ENCODE measurements at places on chromosomes 12 and 14. TPM values are rescaled to one million over a fixed set of nuclear protein-coding genes. Genes with fewer than 3 reads are reported as not detected.

DNA sequence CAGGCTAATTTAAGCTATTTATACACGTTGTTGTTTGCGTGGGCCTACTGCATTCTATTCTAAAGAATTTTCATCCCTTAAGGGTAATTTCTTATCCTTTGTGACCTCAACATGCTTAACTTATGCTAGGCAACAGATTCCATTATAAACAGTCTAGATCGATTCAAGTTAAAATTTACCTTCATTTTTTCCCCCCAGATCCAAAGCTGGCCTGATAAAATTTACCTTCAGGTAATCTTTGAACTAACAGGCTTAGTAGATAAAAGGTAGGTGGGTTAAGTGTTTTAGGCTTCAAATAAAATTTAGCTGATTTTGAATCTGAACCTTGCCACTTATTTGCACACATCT is 389 bp upstream of the CCNB1IP1 start:
- H3K36me3 ChIP-seq: no peaks in the 10 kb centered on the region
- no peak for DNase-seq
- peaks cover 40% of the 10 kb centered on the region for H3K4me1 ChIP-seq
- H3K27me3 ChIP-seq: no peaks in the 10 kb centered on the region
- H3K27ac ChIP-seq: peak overlapping the region; percentile 78
- peak overlapping the region; percentile 60 for H3K4me3 ChIP-seq

DNA sequence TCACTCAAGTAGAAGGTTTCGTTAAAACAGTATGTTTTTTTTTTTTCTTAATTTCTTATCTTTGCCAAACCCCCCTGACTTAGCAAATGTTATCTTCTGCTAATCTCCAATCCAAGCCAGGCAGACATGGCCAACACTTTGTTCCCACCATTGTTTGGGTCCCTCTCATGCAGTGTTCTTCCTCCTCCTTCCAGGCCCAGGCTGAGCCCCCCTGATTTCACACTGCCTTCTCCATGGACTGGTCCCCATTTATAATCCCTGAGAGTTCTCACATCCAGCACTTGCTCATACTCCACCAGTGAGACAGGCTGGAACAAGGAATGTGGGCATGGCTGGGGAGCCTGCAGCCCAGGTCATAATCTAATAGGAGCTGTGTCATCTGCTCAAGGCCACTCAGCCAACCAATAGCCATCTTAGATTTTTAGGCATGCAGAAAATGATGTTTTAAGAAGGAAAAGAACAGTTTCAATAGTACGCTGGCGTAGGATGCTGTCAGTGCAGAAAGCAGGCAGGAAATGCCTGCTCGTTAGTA is 238.4 kb upstream of the CCDC196 start:
- no peaks in the 10 kb centered on the region for H3K4me1 ChIP-seq
- DNase-seq: no peak
- no peak overlapping the region for H3K4me3 ChIP-seq
- H3K36me3 ChIP-seq: no peaks in the 10 kb centered on the region
- H3K27ac ChIP-seq: no peak overlapping the region

The PRH2 gene
- 7.0 TPM for total RNA-seq

- no peak for DNase-seq
- H3K27me3 ChIP-seq: no peaks in the 10 kb centered on the region
- H3K27ac ChIP-seq: no peak overlapping the region
- no peaks in the 10 kb centered on the region for H3K36me3 ChIP-seq
Measured at GRCh38 chr14:65268594-65268993, 143.9 kb upstream of the FUT8 start.

The CCDC88C gene
- total RNA-seq: 23.2 TPM

GRCh38 chr12:6925239-6925539 is 2.6 kb upstream of the ATN1 start:
- peaks cover 48% of the 10 kb centered on the region for H3K4me1 ChIP-seq
- H3K4me3 ChIP-seq: peak overlapping the region; percentile 87
- H3K36me3 ChIP-seq: no peaks in the 10 kb centered on the region
- DNase-seq: no peak
- H3K27ac ChIP-seq: peak overlapping the region; percentile 99
- H3K27me3 ChIP-seq: no peaks in the 10 kb centered on the region

The TAS2R10 gene
- total RNA-seq: 0.38 TPM

The TEX52 gene
- not detected for total RNA-seq

- peak overlapping the region; percentile 35 for H3K27ac ChIP-seq
- H3K27me3 ChIP-seq: peaks cover 8% of the 10 kb centered on the region
- DNase-seq: no peak
- peaks cover 19% of the 10 kb centered on the region for H3K36me3 ChIP-seq
- H3K4me3 ChIP-seq: no peak overlapping the region
- H3K4me1 ChIP-seq: peaks cover 25% of the 10 kb centered on the region
Measured at GRCh38 chr14:91869556-91869955, 2.2 kb upstream of the TC2N start.

The CIDEB gene
- total RNA-seq: 34.4 TPM

- no peak overlapping the region for H3K27ac ChIP-seq
- H3K36me3 ChIP-seq: peaks cover 90% of the 10 kb centered on the region
- no peak for DNase-seq
Measured at GRCh38 chr14:69107407-69108003, 45.4 kb downstream of the DCAF5 start.

The SLCO1B3 gene
- total RNA-seq: not detected

DNA sequence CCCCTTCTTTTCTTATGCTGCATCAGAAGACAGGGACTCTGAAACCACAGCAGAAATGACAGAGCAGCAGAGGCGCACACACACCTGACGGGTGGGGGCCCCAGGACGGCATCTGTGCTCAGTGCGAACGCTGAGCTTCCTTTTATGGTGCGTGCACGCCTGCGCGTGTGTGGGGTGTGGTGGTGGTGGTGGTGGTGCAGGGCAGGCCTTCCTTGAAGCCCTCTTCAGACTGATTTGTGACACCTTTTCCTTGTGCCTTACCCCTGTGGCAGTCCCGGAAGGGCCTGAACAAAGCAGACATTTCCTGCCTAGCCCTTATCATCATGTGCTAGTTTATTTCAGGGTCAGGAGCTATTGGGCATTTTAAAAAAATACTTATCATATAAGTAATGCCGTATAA is 75.7 kb downstream of the TSPAN9 start:
- H3K27me3 ChIP-seq: no peaks in the 10 kb centered on the region
- no peak overlapping the region for H3K4me3 ChIP-seq
- no peak for DNase-seq
- no peaks in the 10 kb centered on the region for H3K36me3 ChIP-seq

DNA sequence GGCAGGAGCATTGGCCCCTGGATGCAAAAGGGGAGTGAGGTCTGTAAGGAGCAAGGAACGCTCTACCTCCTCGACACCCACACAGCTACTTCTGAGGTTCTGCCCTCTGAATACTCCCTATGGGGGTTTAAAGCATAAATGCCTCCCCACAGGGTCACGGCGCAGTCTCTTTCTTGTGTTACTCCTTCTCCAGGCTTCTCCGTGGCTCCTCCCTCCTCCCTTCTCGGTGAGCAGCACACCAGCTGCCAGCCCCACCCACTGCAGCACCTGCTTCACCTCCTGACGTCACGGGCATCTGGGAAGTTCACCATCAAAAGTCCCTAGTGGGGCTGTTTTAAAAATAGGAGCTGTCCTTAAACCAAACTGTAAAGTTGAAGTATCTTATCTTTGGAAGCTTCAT is 67.3 kb downstream of the SPTB start:
- H3K27ac ChIP-seq: no peak overlapping the region
- H3K36me3 ChIP-seq: no peaks in the 10 kb centered on the region

DNA sequence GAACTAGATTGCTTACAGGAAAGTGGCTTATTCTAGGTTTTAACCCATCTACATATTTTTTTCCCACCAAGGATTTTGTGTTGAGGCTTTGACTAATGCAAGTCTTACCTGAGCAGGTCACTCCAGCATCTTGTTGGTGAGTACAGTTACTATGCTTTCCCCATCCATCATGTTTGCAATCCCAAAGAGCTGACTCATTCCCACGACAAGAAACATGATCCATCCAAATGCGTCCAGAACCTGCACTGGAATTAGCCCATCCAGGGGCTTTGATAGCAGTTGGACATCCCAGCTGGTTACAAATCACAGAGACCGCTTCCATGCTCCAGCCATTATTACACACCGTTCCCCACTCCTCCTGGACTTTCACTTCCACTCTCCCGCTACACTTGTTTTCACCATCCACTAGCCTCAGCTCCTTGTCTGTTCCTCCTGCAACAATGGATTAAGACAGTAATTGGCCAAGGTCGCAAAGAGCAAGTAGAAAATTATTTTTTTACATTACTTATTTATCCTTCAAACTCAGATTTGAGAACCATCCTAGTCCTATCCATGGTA is 2.5 kb downstream of the CD163 start:
- DNase-seq: no peak
- no peaks in the 10 kb centered on the region for H3K36me3 ChIP-seq
- peak overlapping the region; percentile 18 for H3K4me3 ChIP-seq
- H3K27ac ChIP-seq: peak overlapping the region; percentile 24
- H3K27me3 ChIP-seq: no peaks in the 10 kb centered on the region
- H3K4me1 ChIP-seq: no peaks in the 10 kb centered on the region

- H3K36me3 ChIP-seq: peaks cover 36% of the 10 kb centered on the region
- H3K4me3 ChIP-seq: peak overlapping the region; percentile 93
- no peak for DNase-seq
- H3K27me3 ChIP-seq: no peaks in the 10 kb centered on the region
Measured at GRCh38 chr12:106245767-106246166, 2.1 kb downstream of the CKAP4 start.

The RPL36AL gene
- 260 TPM for total RNA-seq

DNA sequence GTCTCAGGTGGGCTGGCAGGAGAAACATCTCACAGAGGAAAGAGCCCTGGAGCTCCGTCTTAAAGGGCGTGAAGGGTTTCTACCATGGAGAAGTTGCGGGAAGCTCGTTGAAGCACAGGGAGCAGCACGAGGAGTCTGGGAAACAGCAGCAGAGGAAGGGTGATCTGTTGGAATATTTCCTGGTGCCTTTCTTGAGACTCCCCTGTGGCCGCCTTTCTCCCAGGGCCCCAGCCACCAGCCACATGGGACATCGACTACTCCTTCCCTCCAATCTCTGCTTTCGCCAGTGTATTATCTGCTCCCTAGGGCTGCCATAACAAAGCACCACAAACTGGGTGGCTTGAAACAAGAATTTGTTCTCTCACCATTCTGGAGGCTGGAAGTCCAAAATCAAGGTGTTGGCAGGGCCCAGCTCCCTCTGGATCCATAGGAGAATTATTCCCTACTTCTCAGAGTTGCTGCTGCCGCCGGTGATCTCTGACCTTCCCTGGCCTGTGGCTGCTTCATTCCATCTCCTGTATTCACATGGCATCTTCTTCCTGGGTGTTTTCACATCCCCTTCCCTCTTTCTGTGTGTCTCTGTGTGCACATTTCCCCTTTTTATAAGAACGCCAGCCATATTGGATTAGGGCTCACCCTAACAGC is 152.8 kb upstream of the GSC start:
- no peak overlapping the region for H3K4me3 ChIP-seq
- no peaks in the 10 kb centered on the region for H3K4me1 ChIP-seq
- no peak overlapping the region for H3K27ac ChIP-seq
- H3K36me3 ChIP-seq: no peaks in the 10 kb centered on the region

The CD69 gene
- total RNA-seq: 3.6 TPM

- no peak overlapping the region for H3K4me3 ChIP-seq
- DNase-seq: no peak
- no peak overlapping the region for H3K27ac ChIP-seq
- H3K4me1 ChIP-seq: no peaks in the 10 kb centered on the region
- H3K36me3 ChIP-seq: no peaks in the 10 kb centered on the region
Measured at GRCh38 chr12:66776974-66777373, 98.1 kb upstream of the GRIP1 start.

DNA sequence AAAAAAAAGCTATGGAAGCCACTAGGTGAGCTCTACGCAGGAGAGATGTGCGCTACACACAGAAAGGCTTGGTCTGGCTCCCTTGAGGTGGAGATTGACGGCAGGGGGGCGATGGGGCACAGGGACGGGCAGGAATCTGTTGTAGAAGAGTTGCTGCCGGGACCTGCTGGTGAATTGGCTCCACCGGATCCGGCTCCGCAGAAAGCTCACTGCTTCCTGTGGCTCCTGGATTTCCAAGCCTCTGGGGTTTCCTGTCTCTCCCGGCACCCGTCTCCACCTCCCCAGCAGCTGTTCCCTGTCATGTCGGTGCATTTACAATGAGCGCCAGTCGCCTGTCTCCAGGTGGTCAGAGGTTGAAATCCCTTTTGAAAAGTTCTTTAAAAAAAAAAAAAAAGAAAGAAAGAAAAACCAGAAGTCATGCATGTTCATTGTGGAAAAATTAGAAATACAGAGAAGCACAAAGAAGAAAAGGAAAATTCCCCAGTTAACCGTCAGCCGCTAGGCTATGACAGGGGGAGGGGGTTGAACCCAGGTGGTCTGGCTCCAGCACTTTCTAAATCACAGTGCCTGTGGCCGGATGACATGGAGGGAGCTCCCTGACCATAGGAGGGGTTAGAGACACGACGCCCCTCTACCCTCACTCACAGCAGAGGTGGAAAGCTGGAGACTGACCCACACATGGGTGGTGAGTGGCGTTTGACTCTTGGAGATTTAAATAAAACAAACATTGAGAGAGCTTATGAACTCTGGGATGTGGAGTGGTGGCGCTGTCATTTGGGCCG is 20.8 kb downstream of the FAM222A start:
- no peaks in the 10 kb centered on the region for H3K36me3 ChIP-seq
- no peaks in the 10 kb centered on the region for H3K4me1 ChIP-seq
- no peak for DNase-seq
- H3K27ac ChIP-seq: no peak overlapping the region

The CFAP73 gene
- not detected for total RNA-seq

The AHSA1 gene
- total RNA-seq: 109 TPM

The VRTN gene
- total RNA-seq: not detected

DNA sequence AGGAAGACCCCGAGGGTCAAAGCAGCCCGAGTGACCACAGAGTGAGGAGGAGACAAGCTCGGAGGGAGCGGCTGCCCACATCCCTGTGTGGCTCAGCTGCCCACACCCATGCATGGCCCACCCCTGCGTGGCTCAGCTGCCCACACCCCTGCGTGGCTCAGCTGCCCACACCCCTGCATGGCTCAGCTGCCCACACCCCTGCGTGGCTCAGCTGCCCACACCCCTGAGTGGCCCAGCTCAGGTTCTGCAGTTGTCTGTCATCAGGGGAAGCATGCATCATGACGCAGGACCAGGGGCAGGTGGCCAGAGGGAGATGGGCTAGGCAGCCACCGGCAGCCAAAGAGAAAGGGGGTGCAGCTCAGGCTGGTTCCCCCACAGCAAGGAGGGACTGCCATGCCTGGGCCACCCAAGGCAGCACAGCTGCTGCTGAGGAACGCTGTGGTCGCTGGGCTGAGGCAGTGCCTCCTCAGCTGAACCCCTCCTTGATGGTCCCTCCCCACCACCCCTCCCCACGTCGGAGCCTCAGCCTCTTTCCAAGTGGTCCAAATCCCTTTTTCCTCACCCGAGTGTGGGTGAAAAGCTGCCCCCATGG is 33.3 kb upstream of the NUDT14 start:
- peaks cover 93% of the 10 kb centered on the region for H3K36me3 ChIP-seq
- no peak overlapping the region for H3K4me3 ChIP-seq
- no peaks in the 10 kb centered on the region for H3K4me1 ChIP-seq
- no peak overlapping the region for H3K27ac ChIP-seq
- no peaks in the 10 kb centered on the region for H3K27me3 ChIP-seq
- DNase-seq: no peak

GRCh38 chr12:118346895-118347294 is 25.8 kb downstream of the TAOK3 start:
- H3K4me3 ChIP-seq: no peak overlapping the region
- no peaks in the 10 kb centered on the region for H3K27me3 ChIP-seq
- H3K27ac ChIP-seq: no peak overlapping the region
- no peaks in the 10 kb centered on the region for H3K4me1 ChIP-seq
- no peak for DNase-seq

Data from esophagus squamous epithelium (tissue), 5 donors.